Jurkat, Clone E6-1 (cell line): ENCODE measurements at places on chromosomes 5 and 9.

DNA sequence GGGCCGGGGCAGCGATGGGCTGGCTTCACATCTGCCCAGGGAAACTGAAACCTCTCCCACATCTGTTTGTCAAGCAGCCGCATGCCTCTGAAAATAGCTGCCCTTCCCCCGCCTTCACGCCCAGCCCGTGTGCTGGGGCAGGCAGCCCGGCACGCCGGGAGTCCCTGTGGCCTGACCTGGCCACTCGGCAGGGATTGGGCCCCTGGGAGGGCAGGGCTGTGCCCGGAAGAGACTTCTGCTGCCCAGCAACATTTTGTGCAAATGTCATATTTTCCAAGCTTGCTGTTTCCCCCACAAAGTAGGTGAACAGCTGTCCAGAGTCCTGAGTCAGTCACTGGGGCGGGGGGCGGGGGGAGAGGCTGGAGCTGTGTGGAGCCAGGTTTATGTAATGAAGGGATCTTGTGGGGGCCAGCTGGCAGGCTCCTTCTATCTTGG, 8.2 kb downstream of the COL27A1 start:
- DNase-seq, result no peak

GRCh38 chr9:106958955-106959657, 96.1 kb downstream of the ZNF462 start:
- DNase-seq, result no peak

DNA sequence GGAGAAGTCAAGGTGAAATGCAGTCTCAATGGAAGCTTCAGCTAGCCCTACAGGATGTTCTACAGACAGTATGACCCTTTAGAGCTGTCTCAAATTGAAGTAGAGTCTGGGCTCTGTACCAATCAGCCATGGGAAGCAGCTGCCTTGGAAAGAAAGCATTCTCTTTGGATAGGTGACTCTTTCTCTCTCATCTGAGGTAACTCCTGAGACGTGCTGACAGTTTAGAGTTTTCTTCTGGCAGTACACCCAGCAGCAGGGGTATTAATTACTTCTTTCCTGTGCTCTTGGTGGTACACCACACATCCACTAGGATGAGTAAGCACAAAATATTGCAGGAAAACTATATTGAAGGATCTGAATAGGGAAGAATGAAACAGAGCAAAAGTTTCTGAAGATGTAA, 329.6 kb upstream of the RGMB start:
- DNase-seq, result no peak

- DNase-seq, result no peak
Measured at GRCh38 chr9:129930743-129931142, 95.5 kb downstream of the USP20 start.

DNA sequence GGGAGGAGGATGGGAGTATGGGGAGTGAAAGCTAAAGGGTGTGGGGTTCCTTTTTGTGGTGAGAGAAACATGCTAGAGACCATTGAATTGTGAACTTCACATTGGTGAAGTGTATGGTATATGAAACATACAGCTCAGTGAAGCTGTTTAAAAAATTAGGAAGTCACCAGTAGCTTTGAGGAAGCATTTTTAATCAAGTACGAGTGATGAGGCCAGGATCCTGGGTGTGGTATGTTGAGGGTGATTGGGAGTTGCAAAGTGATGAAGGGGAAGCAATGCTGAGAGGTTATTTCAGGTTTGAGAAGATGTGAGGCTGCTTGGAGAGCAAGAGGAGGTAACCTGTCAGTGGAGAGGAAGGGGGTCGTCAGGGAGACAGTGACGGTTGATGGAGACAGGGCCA, 22.7 kb upstream of the CLK4 start:
- DNase-seq, result no peak

DNA sequence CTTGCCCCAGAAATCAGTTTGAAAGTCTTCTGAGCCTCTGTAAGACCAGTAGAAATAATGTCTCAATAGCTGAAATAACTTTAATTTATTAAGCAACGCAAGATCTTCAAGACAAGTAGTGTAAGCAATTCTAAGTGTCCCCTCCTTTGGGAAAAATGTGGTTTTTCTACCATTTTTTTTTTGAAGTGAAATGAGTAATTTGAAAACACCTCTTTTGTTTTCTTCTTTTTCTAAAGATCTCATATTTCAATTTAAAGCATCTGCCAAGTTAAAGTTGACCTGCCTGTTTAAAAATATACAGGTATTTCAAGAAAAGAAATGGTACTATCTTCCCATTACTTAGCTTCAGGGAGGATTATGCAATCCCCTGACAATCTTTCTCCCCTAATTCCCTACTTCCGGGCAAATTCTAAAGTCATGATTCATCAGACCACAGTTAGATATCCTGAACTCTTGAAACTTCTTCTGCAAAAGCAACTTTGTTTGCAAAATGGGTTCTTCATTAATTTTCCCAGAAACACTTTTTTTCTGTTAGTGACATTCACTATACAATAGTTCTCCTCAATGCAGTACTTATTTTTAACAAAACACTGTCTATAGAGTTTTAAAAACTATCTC, 7.8 kb upstream of the ANXA1 start:
- DNase-seq, result no peak

DNA sequence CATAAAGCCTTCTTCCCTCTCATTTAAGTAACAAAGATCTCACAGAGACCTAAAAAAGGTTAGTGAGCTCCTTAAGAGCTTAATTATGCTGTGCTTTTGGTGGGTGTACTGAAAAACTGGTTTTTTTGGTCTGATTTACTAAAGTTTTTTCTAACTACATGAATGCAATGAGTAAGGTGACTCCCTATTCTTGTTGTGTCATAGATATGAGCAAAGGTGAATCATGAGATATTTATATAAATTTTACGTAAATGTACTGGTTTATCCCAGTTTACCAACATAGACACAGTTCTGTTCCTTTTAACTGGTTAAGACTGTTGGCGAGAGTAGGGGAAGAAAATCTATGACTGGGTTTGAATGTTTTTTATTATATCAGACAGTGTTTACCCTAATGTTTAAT, 250.5 kb downstream of the NR2F1-AS1 start:
- DNase-seq, result no peak

GRCh38 chr9:119114681-119115080, 254.6 kb downstream of the BRINP1 start:
- DNase-seq, result no peak

DNA sequence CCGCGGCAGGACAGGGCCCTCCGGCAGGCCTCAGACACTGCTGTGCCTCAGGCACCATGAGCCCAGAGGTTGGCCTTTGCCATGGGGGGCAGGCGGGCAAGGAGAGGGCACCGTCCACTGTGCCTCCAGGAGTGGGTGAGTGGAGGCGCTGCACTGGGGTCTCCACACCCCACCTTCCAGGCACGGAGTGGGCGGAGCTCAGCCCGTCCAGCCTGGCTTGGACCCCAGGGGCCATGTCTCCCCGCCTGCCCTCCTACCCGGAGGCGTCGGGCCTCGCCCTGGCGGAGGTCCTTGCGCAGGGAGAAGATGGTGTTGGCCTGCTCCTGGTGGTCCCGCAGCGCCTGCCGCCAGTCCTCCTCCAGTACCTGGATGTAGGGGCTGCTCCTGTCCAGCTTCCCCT, 3.4 kb downstream of the CARD9 start:
- no peak for DNase-seq

DNA sequence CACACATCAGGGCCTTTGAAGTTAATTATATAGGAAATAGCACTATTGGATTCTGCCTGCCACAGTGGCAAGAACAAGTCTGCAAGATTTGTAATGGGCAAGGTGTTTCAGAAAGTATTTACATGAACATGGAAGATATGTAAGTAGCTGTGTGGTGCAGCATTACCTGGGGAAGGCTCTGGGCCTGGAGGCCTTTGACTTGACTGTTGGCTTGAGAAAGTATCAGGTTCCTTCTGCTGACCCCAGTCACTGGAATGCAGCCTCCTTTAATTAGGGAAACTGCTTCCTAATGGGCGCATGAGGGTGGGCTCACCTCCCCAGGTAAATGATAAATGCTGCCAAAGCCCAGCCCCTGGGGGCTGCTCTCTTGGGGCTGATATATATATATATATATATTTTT, 102.7 kb downstream of the GALNT10 start:
- no peak for DNase-seq

- DNase-seq, result peak; percentile 14
Measured at GRCh38 chr5:125961150-125961549, 462.1 kb upstream of the GRAMD2B start.

- DNase-seq, result no peak
Measured at GRCh38 chr9:7976856-7977255, 177.3 kb upstream of the DMAC1 start.

- DNase-seq, result no peak
Measured at GRCh38 chr5:98929710-98930298, 997 bp upstream of the CHD1 start.

DNA sequence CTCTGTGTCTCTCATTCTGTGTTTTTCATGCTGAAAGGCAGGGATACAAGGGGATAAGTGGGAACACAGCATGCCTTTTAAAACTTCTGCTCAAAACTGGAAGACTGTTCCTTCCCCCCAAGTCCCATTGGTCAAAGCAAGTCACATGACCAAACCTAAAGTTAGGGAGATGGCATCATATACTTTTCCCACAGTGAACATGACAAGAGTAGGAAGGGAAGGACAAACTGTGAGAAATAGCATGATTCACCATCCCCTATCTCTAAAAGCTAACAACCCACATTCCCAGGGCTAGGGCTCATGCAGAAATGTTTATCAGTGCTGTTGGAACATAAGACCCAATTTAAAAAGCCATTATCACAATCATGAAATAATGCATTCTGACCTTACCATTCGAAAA, 24.2 kb upstream of the SHISAL2B start:
- no peak for DNase-seq

- no peak for DNase-seq
Measured at GRCh38 chr5:151199581-151200185, 24.2 kb downstream of the CCDC69 start.
